ENCODE measurements at places on chromosomes 16 and 17.

DNA sequence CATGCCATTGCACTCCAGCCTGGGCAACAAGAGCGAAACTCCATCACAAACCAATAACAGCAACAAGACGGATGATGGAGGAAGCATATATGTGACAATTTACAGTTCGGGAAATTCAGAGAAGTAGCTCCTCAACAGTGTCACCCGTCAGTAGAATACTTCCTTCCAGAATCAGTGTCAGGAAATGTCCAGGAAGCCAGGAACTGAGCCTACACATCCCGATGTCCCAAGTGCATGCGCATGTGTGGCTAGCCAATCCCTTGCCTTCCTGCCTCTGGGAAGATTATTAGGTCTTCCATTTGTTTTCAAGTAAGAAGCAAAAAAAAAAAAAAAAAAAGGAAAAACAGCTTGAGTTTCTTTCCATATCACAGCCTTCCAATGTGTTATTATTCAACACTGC, 1.4 kb upstream of the PITPNC1 start:
- DNase-seq = no peak

GRCh38 chr16:49287572-49287971, 5.9 kb upstream of the CBLN1 start:
- no peak for DNase-seq

DNA sequence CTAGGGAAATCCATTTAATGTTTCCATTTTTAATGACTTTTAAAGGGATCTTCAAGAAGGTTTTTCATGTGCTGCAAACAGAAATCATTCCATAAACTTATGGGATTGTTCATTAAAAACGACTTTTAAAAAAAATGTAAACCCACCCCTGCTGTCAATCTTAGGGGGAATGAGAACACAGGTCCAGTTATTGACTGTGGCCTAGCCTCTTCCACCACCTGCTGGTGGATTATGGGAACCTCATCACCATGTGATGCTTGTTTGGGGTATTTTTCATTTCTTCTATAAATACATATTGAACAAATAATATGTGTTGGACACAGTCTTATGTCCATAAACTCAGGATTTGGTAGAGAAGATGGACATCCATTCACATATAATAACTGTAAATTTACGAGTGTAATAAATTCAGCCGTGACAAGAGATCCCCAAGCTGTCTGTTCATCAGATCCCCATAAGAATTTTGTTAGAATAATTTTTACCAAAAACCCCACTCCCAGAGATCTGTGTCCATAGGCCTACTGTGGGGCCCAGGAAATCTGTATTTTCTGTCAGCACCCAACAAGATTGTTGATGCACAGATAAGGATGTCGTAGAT, 42.0 kb upstream of the TMC5 start:
- peak; percentile 78 for DNase-seq

DNA sequence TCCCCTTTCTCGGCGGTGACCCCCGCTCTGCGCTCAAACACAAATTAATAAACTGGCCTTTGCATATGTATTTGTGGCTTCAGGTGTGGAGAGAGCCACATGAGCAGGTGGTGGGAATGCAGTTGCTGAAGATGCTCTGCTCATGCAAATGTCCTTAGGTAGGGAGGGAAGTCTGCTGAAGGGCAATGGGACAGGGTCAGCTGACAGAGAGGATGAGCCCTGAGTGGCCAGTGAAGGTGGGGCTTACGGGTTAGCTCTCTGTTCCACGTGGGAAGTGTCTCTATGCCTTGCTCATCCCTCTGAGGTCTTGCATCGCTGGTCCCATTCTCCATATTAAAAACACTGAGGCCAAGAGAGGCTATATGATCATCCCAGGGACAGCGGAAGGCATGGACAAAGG, 74.2 kb upstream of the CCL1 start:
- DNase-seq = no peak

DNA sequence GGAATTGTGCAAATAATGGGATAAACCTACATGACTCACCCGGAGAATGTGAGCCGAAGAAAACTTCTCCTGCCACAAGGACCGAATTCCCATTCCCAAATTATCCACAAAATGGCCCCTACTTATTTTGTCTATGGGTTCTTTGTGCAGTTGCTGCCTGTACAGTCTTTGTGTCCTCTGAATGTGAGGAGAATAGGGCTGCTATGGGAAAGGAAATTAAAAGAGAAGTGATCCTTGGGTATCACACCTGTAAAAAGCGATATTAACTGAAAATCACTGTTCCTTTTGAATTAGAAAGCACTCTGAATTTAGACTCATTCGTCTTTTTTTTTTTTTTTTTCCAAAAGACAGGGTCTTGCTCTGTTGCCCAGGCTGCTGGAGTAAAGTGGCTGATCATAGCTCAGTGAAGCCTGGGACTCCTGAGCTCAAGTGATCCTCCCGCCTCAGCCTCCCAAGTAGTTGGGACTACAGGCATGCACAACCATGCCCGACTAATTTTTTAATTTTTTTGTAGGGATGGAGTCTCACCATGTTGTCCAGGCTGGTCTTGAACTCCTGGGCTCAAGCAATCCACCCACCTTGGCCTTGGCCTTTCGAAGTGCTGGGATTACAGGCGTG, 45.4 kb downstream of the CHD9 start:
- DNase-seq = no peak

DNA sequence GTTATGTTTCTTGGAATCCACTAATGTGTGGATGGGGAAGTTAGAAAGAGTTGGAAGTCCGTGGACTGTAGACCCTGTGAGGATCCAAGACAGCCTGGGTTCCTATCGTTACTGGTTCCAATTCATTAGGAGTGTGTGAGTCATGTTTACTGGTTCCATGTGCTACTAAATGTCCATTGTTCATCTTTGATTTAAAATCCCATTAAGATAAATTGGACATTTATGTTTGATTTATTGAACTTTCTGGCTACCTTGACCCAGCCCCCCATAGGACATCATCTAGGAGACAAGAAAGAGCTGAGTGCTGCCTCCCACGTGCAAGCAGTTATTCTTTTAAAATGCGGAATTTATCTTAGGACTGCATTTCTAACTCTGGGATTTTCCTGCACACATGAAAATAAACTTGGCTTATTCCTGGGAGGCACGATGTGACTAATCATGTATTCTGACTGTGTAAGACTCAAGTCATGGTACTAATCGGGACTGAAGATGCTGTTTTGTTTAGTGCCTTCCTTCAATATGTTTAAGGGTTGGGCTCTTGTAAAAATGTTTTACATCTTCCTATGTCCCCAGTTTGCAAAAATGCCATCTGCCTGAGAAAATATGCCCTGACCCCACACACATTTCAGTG, 53.4 kb downstream of the RGS9 start:
- DNase-seq = no peak

GRCh38 chr16:35678-36305, 17.6 kb downstream of the POLR3K start:
- no peak for DNase-seq

DNA sequence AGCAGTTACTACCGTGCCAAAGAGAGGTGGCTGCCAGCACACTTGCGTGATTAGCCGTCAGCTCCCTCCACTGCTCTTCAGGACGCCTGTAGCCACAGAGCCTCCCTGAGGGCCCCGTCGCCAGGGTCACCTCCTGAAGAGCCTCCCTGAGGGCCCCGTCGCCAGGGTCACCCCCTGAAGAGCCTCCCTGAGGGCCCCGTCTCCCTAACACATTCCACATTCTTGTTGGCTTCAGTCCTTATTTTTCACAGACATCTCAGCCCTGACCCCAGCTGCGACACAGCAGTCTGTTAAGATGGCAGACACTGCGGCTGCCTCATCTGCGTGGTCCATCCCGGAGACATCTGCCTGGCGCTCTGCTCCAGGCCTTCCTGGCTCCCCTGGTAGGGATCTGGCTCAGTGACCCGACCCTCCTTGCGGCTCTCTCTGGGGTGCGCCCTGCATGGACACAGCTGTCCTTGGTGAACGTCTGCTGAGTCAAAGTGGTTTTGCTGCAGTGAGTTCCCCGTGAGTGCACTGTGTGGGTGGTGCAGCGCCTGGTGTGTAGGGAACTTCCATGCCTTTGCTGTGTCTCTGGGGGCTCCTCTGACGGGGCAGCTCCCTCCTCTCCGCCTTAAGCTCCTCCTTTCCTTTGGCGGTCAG, 11.4 kb downstream of the ACSF3 start:
- no peak for DNase-seq

DNA sequence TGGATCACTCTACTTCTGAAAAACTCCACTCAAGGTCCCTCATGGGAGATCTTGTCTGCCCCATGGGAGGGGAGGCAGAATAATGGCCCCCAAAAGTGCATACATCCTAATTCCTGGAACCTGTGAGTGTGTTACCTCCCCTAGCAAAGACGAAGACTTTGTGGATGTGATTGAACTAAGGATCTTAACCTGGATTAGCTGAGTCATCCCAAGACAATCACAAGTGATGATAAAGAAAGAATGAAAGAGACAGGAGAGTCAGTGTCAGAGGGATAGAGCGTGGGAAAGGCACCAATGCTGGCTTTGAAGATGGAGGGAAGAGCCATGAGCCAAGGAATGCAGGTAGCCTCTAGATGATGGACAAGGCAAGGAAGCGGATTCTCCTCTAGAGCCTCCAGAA, 374.7 kb upstream of the DYNLRB2 start:
- DNase-seq = no peak

DNA sequence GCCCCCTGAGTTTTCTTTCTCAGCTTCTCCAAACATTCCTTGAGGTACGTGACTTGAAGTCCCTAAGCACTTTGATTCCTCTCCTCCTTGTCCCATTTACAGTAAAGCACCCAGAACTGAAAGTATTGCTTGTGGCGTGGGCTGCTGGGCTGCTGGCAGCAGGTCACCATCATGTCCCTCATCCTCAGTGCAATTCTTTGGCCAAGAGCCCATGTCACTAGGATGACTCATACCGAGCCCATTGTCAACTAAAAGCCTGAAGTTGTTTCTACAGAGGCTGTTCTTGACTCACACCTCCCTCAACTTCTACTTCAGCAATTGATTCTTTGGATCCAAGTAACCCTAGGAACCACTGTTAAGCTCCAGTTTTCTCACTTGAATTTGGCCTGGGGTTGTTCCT, 54.3 kb downstream of the KPNA2 start:
- no peak for DNase-seq

DNA sequence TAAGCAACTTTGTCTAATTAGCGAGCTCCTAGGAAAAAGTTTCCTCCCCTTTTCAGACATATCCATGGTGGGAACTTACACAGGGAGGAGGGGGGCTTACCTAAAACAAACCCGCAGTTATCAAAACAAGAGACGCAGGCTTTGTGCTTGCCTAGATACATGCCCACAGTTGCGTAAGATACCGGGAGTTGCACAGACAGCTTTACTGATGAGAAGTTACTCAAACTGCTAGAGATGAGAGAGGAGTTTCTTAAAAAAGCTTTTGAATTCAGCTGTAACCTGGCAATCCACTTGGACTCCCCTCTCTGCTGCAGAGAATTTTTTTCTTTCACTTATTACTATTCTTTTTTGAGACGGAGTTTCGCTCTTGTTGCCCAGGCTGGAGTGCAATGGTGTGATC, 6.8 kb upstream of the ZP2 start:
- no peak for DNase-seq

- no peak for DNase-seq
These were observed 16.9 kb downstream of the LDAF1 start for GRCh38 chr16:21175397-21175796.

GRCh38 chr16:1903845-1904840, 14.1 kb downstream of the HS3ST6 start:
- DNase-seq = no peak

GRCh38 chr17:17391668-17392370, 85.0 kb upstream of the MED9 start:
- peak; percentile 47 for DNase-seq

- no peak for DNase-seq
These were observed 200.3 kb downstream of the SEC14L1 start for GRCh38 chr17:77341069-77341541.

DNA sequence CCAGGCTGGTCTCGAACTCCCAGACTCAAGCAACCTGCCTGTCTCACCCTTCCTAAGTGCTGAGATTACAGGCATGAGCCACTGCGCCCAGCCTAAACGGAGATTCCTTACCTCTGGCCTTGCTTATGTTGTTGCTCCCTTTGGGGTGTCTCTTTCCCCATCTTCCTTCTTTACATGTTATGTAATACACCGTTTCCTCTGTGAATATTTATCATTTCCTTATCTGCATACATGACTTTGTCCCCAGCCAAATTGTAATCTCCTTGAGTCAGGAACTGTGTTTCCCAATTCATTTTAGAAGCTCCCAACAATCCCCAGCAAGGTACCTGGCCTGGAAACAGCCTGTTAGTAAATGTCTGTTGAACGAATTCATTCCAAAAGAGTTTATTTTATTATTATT, 15.7 kb downstream of the COPZ2 start:
- DNase-seq = no peak

- no peak for DNase-seq
These were observed 8.1 kb upstream of the TBX4 start for GRCh38 chr17:61444075-61444474.

DNA sequence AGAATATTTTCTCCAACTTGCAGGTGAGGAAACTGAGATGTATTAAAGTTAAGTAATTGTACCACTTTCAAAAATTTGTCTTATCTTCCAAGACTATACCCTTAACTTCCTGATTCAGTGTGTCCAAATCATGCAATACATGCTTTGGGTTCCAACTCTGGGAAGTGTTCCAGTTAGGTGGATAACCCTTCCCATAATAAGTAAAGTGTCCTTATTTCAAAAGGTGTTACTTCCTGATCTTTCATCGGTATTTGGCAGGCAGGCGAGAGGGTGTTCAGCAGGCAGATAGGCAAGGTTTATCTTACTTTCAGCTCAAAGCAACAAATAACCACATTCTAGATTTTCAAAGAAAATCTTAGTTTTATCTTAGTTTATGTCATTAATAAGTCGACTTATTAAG, 46.3 kb upstream of the ARHGAP44 start:
- DNase-seq = no peak

GRCh38 chr16:69201787-69202186, 14.8 kb downstream of the SNTB2 start:
- DNase-seq = no peak

- DNase-seq = no peak
These were observed 47.4 kb upstream of the PABPN1L start for GRCh38 chr16:88913870-88914269.

- DNase-seq = no peak
These were observed at the start of gene CASKIN1 for GRCh38 chr16:2196162-2196980. TSS of gene CASKIN1 (minus strand) at chr16:2196605. CDS start at chr16:2196432, 173 bp downstream.

DNA sequence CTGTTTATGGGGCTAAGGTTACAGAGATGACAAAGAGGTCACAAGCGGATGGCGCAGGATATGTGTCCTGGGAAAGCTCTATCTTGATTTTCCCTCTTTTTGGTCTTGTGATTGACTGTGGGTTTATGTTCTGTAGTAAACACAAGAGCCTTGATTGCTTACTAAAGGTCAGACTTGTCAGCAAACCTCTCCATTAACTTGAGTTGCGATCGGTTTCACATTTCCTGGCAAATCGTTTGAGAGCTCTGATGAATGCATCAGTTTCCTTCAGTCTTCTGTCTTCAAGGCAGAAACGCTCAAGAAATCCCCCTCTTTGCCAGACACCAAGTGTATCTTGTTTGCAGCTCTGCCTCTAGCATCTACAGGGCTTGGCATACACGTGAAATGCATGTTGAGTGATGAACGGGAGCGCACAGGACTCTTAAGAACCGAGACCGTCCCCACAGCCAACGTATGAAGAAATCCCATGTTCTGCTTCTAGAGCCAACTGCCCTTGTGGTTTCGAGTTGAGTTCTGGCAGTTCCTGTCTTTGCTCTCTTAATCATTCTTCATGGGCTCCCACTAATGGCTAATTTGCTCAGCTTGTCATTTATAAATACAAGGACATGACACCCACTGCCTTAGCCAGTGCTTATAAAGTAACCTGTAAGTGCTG, 143.3 kb downstream of the PITPNC1 start:
- DNase-seq = no peak

All from NAMALWA (cell line).